ENCODE measurements at places on chromosomes 7 and 10.

DNA sequence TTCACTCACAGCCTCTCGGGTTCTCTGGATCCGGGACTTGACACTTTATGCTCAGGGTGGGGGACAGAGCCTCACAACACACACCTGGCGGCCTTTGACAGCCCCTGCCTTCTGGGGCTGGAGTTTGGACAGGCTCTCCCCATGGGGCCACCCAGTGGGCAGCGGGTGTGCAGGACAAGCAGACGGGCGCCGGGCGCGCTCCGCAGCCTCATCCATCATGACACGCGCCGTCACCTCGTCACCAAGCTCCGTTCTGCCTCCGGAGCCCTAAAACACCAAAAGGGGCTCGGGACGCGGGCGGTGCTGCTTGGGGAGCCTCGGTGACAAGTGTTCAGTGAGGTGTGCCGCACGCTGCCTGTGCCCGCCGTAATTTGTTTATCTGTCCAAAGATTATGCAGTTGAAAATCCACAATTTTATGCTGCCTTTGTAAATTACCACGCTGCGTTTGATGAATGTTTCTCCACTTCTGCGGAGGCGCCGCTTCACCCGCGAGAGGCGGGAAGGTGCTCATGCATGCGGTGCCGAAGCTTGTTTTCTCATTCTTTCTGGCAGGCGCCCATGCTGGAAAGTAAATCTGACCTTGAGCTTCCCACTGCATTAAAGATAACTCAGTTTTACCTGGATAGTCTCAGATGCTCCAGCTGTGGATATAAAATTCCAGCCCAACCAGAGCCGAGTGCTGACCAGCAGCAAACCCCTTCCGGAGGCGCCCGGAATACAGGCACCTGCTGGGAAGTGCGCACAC, 6.2 kb downstream of the NKX6-2 start:
- no peak for DNase-seq

GRCh38 chr10:22503315-22504088, 158.2 kb downstream of the SPAG6 start:
- DNase-seq = no peak

DNA sequence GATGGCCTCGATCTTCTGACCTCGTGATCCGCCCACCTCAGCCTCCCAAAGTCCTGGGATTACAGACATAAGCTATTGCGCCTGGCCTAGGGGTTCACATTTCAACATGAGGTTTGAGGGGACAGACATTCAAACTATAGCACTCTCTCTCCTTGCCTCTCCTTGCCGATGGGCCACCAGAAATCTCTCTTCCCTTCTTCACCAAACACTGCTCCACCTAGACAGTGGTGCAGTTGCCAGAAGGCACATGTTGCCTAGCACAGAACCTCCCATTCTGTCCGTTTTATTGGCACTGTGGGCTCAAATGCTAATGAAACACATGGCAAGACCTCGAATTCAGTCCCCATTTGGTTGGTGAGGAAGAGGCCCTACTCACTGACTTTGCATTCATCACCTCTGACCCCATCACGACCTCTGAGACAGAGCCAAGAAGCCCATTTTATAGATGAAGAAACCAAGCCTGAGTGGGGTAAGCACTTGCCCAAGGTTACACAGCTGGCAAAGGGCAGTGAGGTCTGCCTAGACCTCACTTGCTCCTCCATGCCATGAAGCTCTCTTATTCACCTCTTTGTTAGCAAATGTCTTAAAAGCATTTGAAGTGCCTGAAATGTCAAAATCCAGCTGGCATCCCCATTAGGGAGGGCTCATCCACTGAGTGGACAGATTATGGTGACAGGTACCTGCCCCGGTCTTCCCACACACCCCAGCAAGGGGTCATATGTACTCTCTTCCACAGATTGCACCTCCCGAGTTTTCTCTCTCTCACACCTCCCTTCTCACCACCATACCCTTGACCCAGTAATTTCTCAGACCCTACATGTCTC, 34.0 kb downstream of the GPRIN2 start:
- no peak for DNase-seq

DNA sequence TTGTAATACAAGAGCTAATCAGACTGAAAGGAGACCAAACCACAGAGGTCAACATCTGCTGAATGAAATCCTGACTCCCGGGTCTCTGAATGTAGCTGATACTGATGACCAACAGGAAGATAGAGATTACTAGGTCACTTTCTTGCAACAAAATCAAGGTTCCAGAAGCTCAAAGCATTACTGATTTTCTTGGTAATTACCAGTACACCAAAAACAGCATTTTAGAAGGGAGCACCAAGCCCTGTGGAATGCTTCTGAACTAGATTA, 177.7 kb downstream of the SLC25A13 start:
- DNase-seq = no peak

GRCh38 chr10:62707810-62708209, 96.7 kb upstream of the ADO start:
- DNase-seq = no peak
